ENCODE measurements at places on chromosomes 11 and 22. TPM values are rescaled to one million over a fixed set of nuclear protein-coding genes. Genes with fewer than 3 reads are reported as not detected.

The JHY gene
- total RNA-seq: 1.3 TPM

The P4HA3 gene
- total RNA-seq: 3.1 TPM

The TMPRSS13 gene
- total RNA-seq: not detected

The GNAZ gene
- 0.87 TPM for total RNA-seq

The CECR2 gene
- not detected for total RNA-seq

The OR10A4 gene
- not detected for total RNA-seq

The SCGB1D1 gene
- not detected for total RNA-seq

The APOL6 gene
- total RNA-seq: 29.6 TPM

The CDC42EP1 gene
- total RNA-seq: 22.0 TPM
